DMS79 treated with DMSO at 0.1 percent for 48 hours (cell line): ENCODE measurements at places on chromosomes 2 and 18.

GRCh38 chr2:179274749-179275148 is 10.1 kb upstream of the SESTD1 start:
- DNase-seq = no peak

GRCh38 chr2:140436936-140437335 is 1656.7 kb upstream of the NXPH2 start:
- no peak for DNase-seq

- DNase-seq = no peak
Observed at GRCh38 chr2:236969767-236970655, 115.7 kb upstream of the COPS8 start.

DNA sequence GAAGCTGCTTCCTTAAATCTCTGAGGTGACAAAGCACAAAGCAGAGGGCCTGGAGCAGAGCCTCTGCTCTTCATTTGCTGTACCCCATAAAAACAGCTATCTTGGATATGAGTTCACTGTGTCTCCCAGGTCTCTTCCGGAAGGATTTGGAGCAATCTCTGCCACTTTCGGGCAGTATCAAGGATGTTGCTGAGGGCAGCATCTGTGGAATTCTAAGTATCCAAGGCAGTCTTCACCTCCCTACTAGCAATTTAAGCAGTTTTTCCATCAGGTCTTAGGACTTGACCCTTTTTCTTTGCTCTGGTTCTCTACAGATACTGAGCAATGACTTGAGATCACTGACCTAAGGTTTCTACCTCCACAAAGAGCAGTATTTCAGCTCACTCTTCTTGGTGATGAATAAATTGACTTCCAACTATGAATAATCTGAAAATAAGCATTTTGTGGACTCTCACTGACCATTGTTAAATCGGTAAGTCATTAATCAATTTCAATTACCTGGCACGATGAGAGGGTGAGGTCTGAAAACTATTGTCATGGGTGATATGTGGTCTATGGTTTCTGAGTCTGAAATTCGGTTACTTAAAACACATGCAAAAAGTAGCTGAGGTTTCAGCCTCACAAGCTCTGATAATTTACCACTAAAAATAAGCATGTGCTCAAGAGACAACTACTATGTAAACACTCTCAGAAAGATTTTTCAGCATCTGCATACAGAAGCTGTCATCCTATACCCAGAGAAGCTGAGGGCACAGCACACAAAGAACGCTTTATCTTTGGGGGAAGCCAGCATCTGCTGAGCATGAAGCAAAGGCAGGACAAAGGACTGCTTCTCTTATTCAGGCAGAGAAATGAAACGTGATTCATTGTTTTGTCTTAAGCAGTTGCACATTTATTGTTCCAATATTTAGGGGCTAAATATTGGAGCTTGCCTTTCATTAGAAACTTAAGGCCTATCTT is 32.1 kb upstream of the SPATS2L start:
- DNase-seq = peak; percentile 42

GRCh38 chr18:48027401-48027963 is 97.0 kb upstream of the SMAD2 start:
- DNase-seq = peak; percentile 77

GRCh38 chr2:120809151-120809550 is 73.5 kb downstream of the GLI2 start:
- no peak for DNase-seq

DNA sequence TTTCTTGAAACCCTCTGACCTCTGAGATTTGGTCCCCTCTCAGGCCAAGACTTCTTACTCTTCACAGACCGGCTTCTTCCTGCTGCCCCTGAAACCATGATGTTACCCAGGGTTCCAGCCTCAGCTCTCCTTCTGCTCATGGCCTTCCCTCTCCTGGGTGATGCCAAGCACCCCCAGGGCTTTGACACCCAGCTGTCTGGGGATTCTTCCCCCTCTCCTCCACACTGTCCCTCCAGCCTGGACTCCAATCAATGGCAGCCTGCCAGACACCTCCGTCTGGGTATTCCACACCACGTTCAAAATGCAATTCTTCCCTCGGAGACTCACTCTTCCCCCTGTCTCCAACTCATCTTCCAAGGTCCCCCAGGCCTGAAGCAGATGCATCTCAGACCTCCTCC is 25.0 kb downstream of the SPP2 start:
- DNase-seq = no peak

DNA sequence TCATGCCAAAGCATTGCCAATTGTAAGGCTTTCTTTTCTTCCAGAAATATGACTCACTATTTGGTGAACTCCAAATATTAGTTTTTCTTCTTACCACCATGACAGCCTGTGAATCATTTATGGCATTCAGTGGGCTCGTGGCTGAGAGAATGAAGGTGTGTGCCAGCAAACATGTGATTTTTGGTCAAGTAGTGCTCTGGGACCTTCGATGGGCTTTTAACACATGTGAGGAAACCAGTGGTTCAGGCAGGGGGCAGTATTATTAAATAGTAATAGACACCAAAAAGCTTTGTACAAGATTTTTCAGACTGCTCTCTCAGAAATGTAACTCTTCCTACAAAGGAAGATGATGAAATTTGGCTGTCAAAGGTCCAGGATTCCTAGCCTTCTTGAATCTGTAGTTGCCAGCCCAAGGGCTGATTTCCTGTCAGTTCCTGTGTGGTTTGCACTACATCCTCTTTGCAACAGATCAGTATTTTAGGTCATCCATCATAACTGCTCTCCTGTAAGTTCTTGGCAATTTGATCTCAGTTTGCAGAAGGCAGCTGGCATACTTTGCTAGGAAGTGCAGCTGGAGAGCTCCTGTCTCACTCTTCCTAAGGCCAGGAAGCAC is 64.3 kb downstream of the BABAM2 start:
- DNase-seq = peak; percentile 14

GRCh38 chr18:39624961-39625360 is 2059.4 kb upstream of the CELF4 start:
- no peak for DNase-seq

- DNase-seq = peak; percentile 85
Observed at GRCh38 chr2:29705616-29706015, 215.8 kb downstream of the ALK start.

DNA sequence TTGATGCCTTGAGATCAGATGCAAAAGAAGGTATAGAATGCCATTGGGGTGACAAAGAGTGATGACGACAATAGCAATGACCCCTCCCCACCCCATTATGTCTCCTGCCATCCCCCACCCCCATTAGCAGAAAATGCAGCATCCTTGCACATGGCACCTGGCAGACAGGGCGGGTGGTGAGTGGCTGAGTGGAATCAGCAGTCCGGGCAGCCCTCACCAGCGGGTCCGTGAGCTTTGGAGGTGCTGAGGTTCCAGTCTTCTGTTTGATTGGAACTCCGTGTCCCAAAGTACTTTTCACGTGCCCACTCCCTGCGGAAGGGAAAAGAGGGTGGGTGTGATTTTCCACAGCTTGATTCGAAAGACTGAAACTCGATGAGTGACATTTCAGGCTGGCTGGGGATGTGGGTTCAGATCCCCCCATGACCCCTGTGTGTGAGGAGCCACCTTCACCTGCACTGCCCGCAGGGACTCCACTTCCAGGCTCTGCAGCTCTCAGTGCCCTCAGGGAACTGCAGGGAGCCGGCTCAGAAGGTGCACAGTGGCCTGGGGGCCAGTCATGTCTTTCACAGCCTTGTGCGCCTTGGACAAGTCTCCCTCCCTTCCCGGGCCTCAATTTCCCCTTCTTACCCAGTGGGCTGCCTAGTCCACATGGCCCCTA is 130.9 kb downstream of the GLI2 start:
- no peak for DNase-seq

DNA sequence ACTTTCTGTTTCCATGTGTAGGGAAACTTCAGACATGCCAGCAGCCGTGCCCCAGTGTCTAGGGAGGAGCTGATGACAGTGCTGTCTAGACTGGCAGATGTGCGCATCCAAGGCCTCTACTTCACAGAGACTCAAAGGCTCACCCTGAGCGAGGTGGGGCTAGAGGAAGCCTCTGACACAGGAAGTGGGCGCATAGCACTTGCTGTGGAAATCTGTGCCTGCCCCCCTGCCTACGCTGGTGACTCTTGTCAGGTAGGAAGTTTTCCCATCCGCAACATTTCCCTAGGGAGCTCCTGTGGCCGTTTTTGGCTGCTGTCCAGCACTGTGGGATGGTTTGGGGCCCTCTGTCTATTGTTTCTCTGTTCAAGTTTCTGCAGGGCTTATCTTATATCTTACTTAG is 143.1 kb upstream of the TTC39C start:
- peak; percentile 37 for DNase-seq

DNA sequence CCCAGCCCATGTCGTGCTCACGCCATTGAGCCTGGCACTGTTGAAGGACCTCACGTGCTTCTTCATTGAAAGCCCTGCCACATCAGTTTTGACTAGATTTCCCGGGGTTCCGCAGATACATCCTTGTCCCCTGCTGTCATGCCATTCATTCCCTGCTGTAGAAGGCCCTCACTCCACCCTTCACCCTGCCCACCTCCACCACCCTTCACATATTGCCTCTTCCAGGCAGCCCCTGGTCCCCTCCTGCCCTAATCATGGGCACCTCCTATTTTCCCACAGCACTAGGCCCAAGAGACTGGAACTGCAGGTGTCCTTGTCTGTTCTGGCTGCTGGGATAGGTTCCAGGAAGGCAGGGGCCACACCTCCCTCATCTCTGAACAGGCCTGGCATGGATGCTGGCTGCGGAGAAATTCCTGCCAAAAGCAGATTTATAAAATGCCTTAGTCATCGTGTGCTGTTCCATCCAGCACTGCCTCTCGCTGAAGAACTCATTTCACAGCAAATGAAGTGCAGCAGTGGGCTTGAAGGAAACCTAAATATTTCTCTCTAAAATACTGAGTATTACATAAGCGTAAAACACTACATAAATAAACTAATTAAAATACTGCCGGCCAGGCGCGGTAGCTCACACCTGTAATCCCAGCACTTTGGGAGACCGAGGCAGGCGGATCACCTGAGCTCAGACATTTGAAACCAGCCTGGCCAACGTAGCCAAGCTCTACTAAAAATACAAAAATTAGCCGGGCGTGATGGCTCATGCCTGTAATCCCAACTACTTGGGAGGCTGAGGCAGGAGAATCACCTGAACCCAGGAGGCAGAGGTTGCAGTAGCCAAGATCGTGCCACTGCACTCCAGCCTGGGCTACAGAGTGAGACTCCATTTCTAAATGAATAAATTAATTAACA is 38.4 kb downstream of the EIF4E2 start:
- no peak for DNase-seq

- no peak for DNase-seq
Observed at GRCh38 chr2:216877085-216877484, 17.2 kb upstream of the TNP1 start.

GRCh38 chr2:73776381-73776780 is 3.5 kb downstream of the DUSP11 start:
- DNase-seq = no peak

- no peak for DNase-seq
Observed at GRCh38 chr2:27955384-27956161, 65.0 kb downstream of the BABAM2 start.

DNA sequence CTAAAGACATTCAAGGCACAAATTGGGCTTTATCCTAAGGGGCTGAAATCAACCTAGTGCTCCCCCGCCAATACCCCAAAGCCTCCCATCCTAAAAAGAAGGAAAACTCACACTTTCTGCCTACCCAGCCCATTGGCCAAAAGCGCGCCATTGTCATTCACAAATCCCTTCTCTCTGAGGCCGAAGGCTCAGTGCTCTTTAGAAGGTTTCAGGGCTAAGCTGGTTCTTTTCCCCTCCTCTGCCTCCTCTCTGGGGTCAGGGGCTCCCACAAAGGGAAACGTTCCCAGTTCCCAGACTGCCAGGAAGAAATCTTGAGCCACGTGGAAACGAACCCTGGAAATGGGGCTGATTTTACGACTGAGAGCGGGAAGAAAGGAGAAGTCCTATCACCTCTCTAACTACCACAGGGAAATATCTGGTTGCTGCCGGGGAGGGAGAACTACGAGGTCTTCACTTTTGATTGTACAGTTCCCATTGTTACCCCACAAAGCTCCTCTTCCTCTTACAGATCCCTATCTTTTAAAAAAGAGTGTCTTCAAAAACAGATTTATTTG is 1.7 kb upstream of the SKOR2 start:
- no peak for DNase-seq

DNA sequence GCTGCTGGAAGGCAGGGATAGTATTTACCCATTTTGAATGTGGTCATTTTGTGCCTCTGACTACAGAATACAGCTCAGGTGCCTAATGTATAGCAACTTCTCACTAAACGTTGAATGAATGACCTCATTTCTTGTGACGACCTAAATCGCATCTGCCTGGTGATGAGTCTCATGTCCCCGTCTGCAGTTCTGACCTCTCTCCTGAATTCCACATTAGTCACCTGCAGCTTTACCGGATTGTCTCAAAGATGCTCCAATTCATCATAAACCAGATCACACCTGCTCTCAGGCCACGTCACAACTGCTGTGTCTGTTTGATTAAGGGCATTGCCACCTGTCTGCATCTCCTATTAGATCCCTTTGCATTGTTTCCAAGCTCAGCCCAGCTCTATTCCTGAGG is 133.6 kb upstream of the MYT1L start:
- DNase-seq = no peak

DNA sequence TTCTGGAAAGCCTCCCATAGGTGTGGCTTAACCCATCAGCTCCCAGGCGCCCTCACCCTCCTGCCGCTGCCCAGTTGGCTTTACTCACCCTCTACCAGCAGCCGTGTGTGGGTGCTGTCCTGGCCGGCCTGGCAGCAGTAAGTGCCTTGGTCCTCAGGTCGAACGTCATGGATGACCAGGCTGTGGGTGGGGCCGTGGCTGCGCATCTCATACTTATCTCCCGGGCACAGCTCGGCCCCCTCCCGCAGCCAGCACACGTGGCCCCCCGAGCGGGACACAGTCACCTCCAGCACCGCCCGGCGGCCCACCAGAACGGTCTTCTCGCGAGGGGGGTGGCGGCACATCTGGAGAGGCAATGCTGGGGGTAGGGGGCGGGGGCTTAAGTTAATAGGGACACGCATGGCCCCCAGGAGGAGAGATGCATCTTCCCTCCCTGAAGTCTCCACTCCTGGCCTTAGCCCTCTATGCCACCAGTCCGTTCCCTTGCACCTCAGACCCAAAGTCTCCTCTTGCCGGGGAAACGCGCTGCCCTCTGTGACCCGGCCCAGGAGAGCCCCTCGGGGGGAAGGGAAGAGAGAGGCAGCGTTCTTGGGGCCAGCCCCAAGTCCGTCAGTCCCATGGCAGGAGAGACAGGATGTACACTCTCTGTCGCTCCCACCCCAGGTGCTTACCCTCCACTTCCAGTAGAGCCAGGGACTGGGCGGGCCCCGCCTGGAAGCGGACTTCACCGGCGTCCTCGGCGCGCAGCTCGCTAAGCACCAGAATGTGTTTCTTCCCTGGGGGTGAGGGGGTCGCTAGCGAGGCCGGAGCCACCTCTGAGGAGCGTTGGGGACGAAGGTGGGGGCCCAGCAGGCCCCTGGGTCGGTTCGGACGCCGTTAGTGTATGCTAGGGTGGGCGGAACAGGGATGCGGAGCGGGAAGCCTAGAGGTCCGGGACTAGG is 7.9 kb downstream of the TMEM198 start:
- no peak for DNase-seq

GRCh38 chr2:70143314-70144150 is 47.3 kb downstream of the C2orf42 start:
- peak; percentile 50 for DNase-seq

GRCh38 chr2:174011173-174011572 is 46.0 kb upstream of the SP3 start:
- no peak for DNase-seq

GRCh38 chr18:26821181-26821580 is 44.3 kb downstream of the AQP4 start:
- DNase-seq = no peak

- DNase-seq = no peak
Observed at GRCh38 chr2:168130346-168130745, 117.0 kb downstream of the STK39 start.
